ENCODE measurements at places on chromosomes 4 and X. TPM values are rescaled to one million over a fixed set of nuclear protein-coding genes. Genes with fewer than 3 reads are reported as not detected.

- no peak for DNase-seq
Observed at GRCh38 chr4:84317513-84317912, 181.6 kb downstream of the NKX6-1 start.

The CWH43 gene
- total RNA-seq, result not detected

- peak; percentile 52 for DNase-seq
Observed at GRCh38 chr4:60201052-60201673, 999.0 kb upstream of the ADGRL3 start.

- no peak for DNase-seq
Observed at GRCh38 chrX:45762699-45763647, 562.3 kb upstream of the DIPK2B start.

DNA sequence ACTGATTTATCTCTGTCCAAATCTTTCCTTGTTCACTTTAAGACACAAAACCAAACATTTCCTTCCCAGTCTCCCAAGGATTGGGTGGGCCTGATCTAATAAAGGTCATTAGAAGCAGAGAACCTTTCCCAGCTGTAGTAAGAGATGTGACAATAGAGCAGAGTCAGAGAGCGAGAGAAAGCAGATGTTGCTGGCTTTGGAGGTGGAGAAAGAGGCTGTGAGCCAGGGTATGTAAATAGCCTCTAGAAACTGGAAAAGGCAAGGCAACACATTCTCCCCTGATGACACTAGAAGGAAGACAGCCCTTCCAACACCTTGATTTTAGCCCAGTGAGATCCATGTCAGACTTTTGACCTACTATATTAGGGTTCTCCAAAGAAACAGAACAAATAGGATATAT is 337.5 kb upstream of the CASK start:
- DNase-seq, result no peak

DNA sequence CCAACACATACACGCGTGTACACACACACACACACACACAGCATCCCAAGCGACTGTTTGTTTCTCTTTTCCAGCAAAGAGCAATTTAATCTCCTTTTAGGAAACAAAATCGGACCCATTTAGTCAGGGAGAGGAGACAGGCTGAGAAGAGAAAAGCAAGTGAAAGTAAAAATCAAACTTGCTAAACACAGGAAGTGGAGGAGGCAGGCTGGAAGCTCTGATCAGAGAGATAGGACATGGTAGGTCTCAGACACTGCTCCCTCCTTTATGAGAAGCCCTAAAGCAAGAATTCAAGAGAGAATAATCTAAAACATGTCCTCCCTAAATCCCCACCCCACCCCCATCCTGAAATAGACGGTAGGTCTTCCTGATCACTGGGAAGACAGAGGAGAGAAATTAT is 62.3 kb downstream of the GPC3 start:
- DNase-seq, result no peak

The POF1B gene
- 25.3 TPM for total RNA-seq

The GC gene
- not detected for total RNA-seq

The MTTP gene
- 1.1 TPM for total RNA-seq

- no peak for DNase-seq
Observed at GRCh38 chr4:173024203-173024602, 144.4 kb upstream of the GALNT7 start.

DNA sequence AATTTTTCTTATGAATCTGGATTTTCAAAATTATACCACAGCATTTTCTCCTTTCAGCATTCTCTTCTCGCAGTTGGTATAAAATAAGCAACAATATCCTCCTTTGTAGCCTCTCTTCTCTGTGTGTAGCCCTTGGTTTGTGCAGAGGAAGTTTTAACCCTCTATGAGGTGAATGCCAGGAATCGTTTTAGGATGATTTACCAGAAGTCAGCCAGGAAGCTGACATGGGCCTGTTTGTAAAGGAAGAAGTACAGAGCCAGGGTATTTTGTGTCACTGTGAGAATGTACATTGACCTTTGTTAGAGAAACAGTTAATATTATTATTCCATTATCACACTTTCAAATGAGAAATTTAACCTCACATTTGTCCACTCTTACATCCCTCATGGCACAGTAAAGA is 88.9 kb upstream of the RPL34 start:
- no peak for DNase-seq

DNA sequence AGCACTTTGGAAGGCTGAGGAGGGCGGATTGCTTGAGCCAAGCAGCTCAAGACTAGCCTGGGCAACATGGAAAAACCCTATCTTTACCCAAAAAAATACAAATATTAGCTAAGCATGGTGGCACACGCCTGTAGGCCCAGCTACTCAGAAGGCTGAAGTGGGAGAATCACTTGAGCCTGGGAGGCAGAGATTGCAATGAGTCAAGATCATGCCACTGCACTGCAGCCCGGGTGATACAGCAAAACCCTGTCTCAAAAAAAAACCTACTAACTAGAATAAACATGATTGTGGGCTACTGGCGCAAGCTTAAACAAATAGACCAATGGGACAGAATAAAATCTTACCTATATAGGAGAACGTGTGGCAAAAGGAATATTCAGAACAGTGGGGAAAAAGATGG is 7.3 kb downstream of the CDKL2 start:
- no peak for DNase-seq

DNA sequence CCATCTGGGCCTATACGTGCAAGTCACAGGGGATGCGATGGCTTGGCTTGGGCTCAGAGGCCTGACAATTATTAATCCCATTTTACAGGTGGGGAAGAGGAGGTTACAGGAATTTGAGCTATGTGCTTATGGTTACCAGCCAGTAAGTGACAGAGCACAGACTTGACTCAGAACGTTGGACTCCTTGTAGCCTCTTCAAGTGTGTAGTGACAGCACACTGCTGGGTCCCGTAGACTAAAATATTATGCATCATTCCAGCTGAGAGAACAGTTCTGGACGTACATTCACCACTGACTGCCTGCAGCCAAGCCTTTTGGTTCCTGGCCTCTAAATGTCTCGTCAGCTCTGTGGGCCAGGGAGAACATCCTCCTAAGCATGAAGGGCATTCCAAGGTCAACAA is 314.5 kb downstream of the GPAT3 start:
- DNase-seq, result no peak

DNA sequence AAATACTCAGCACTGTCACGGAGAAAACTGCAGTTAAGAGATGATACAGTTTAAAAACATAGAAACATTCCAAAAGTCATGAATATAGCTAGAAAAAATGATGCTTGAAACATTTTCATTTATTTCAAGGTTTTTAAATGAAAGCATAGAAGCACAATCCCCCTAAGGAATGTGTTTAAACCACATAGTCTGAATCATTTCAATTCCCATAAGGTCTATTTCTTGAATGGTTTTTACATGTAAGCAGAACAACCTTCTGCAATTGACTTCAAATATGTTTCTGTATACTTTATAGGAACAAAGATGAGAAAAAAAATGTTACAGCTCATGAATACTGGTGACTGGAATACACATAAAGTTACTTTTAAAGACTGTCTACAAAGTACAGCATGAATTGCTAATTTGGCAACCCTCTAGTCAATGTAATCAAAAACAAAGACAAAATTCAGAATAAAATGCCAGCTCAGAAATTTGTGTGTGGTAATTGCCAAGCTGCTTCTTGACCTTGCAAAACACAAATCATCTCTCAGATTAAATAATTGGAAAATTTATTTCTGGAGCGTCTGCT is 886.4 kb upstream of the ADGRL3 start:
- DNase-seq, result no peak

The SLC39A8 gene
- total RNA-seq, result 77.7 TPM

DNA sequence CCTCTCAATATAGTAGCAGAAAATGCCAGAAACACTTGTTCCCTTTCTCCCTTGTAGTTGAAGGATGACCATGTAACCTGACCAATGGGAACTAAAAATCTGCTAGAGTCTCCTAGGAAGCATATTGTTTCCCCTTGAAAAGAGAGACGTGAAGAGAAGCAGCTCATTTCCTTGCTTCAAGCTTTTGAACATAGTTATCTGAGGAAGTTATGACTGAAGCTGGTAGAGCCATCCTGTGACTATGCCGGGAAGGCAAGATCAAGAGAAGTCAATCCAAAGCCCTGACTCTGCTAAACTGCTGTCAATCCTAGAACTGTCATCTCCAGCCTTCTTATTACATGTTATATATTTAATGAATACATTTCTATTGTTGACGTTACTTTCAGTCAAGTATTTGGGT is 66.6 kb downstream of the EIF4E start:
- no peak for DNase-seq

GRCh38 chr4:99950913-99951254 is 809 bp upstream of the H2AZ1 start:
- DNase-seq, result no peak

GRCh38 chr4:156749426-156750403 is 221.9 kb downstream of the PDGFC start:
- no peak for DNase-seq

DNA sequence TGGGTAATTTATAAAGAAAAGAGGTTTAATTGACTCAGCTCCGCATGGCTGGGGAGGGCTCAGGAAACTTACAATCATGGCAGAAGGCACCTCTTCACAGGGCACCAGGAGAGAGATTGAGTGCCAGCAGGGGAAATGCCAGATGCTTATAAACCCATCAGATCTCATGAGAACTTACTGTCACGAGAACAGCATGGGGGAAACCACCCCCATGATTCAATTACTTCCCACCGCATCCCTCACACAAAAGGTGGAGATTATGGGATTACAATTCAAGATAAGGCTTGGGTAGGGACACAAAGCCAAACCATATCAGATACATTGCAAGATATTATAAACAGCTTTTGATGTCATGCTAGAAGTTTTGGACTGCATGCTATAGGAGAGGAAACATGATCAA is 204.3 kb downstream of the VEGFC start:
- DNase-seq, result no peak

The DCAF4L1 gene
- 0.12 TPM for total RNA-seq

DNA sequence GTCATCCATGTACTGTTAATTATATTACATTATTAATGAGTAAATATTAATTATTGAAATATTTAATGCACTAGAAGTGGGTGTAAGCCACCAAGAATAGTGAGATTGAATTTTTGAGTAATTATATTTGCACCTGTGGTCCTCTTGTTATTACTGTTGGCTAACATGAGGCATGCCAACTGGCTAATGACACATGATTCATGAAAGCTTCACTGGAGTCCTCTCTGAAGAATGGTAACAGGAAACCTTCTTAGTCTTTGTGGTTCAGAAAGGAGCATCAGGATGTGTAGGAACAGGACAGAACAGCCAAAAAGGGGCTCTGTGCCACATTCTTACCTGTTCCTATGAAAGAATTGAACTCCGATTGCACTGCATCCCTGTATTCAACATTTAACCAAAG is 65.2 kb downstream of the SLC4A4 start:
- no peak for DNase-seq

DNA sequence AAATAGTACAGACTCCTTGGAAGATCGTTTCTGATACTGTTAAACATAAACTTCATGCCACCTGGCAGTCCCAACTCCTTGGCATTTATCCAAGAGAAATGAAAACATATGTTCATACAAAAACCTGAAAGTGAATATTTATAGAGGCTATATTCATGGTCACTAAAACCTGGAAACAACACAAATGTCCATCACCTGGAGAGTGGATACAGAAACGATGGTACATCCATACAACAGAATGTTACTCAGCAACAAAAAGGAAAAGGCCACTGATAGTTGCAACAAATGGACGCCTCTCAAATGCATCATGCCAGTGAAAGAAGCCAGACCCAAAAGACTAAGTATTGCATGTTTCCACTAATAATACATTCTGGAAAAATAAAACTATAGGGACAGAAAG is 34.0 kb upstream of the SORBS2 start:
- DNase-seq, result no peak

DNA sequence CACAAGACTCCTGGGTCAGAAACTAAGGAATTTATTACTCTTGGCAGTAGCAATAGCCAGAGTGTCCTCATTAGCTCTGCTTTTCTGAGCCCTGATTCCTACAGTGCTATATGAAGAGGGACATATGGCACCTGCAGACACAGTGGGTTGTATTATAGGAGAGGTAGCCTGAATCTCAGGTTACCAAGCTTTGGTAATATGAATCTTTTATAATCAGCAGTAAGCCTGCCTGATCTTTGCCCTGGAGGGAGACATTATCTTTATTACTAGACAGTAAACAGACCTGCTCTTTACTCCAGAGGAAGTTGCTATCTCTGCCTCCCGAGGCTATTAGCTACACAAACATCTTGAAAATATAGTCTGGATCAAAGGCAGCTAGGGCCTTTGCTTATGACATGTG is 62.5 kb upstream of the HOPX start:
- DNase-seq, result no peak

GRCh38 chr4:78747475-78747922 is 28.7 kb upstream of the BMP2K start:
- DNase-seq, result no peak

DNA sequence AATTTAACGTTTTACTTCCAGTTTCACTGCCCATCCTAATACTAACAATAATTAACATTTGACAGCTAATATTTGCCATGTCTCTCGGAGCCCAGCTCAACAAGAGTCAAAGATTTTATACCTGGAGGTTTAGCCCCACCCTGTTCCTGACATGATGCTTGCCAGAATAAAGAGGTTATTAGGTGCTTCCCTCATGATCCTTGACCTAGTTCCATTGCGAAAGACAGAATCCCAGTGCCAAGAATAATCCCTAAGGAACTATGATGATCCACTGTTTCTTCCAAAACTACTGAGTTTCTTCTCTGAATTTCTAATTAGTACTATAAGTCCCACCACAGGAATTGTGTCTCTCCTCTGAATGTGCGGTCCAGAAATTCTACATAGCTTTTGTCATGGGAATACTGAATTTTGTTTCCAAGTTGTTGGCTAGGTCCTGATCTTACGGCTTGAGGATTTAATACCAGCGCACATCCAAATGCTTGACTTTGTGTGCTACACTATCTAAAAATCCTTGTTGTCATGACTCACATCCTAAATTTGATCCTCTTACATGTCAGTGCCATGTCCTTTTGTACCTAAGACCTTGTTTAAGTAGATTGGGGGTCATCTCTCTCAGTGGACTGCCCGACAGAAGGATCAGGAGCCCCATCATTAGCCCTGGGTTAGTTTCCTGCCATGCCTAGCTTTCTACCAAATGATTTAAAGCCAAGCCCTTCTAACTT is 23.1 kb downstream of the ANTXR2 start:
- DNase-seq, result no peak

The LRPAP1 gene
- total RNA-seq, result 310 TPM

DNA sequence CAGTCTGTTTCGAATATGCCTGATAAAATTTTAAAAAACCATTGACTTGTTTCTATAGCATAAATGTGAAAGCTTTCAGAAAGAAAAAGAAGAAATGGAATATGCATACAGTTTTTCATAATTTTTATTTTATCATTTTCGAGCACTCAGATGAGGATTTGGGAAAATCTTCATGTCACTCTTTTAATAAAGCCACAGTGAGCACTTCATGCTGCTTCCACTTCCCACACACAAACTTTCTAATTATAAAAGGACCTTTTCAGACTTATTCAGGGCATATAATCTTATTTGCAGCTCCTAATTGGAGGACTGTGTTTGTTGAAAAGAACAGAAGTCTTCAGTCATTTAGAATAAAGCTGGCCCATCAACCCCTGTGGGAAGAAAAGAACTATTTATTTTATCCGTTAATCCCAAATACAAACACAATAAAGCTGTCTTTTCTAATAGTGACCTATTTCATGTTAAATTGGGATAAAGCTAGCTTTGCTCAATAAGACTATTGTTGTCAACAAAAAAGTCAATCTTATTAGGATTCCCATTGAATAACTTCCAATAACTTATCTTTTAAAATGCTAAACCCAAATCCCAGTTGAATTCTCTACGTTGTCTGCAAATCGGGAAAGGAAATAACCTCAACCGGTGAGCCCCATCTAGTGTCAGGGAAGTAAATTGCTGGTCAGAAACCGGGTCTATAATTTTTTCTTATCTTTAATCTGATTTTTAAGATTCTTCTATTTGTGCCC is 211.5 kb downstream of the PDGFRA start:
- no peak for DNase-seq

The INPP4B gene
- total RNA-seq, result 5.4 TPM

GRCh38 chr4:182231080-182231479 is 12.1 kb upstream of the TENM3 start:
- DNase-seq, result no peak
